Endodermal cell (in vitro differentiated cells): ENCODE measurements at places on chromosomes 7 and 10.

DNA sequence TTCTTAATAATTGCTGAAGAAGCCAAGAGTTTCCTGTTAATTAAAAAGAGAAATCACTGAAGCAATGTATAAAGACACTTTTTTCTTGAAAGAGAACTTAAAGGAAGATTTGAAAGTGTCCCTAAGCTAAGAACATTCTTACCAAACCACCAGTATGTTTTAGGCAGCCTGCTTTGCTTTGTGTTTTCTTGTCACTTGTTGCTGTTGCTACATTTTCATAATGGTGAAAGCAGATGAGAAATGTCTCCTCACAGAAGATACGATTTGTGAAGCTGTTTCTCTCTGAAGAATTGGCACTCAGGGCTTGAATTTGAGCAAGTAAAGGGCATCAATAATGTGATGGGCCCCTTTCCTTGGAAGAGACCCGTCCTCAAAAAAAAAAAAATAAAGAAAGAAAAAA, 30.9 kb downstream of the TCF7L2 start:
- no peak for DNase-seq

GRCh38 chr10:74483356-74483755, 332.3 kb downstream of the ADK start:
- DNase-seq, result no peak

GRCh38 chr7:142438235-142438922, 180.5 kb upstream of the PRSS58 start:
- DNase-seq, result peak; percentile 80

DNA sequence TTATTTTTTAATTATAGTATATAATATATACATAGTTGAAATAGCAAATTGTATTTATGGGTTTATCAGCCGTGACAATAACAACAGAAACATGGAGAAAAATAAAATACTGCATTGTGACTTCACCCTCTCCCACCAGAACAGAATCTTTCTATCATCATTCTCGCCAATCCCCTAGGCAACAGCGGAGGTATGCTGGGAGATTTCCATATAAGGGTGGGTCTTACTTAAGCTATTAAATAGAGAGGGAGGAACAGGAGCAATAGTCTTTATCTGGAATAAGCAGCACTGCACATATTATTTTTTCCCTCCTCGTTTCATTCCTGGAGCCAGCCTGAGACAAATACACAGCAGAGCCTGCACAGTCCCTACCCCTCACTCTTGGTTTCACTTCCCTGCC, 1214.9 kb downstream of the XPNPEP1 start:
- DNase-seq, result no peak

DNA sequence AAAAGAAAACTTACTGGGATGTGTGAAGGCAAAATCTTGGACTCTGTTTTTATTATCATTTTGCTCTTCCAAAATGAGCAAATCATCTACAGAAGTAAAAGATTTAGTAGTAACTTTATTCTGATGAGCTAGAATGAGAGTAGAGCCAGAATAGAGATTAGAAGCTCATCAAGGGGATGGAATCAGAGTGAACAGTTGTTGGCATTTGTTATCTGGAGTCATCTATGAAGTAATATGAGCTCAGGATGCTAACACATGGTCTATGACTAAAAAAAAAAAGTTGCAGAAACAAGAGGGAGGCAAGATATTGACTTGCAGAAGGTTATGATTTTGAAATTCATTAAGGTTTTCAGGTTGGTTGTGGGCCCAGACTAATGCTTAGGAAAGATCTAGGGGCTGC, 409.1 kb upstream of the ETV1 start:
- DNase-seq, result no peak

DNA sequence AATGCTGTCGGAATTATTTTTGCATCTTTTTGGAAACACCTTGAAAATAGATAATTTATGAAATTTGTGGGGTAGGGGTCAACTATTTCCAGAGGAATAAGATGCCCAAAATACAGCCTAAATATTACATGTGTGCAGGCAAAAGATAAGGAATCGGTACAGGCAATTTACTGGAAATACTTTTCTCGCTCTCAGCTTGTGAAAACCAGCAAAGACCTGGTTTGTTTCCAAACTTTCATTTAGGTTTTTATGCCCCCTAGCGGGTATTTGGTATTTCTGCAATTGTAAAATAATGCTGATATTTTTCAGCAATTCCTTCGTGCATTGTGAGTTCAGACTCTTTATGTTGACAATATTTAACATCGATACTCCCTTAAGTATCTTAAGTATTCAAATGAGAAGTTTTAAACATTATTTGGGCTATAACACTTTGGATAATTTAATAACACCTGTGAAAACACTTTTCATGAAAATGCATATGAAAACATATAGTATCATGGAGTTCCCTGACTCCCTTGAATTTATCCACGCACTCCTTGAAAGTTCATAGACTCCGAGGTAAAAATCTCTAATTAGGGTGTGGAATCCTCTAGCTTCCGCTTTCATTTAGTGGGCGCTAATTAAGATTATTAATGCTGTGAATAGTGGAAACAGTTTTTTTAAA, 132.4 kb downstream of the TSPAN12 start:
- DNase-seq, result no peak

DNA sequence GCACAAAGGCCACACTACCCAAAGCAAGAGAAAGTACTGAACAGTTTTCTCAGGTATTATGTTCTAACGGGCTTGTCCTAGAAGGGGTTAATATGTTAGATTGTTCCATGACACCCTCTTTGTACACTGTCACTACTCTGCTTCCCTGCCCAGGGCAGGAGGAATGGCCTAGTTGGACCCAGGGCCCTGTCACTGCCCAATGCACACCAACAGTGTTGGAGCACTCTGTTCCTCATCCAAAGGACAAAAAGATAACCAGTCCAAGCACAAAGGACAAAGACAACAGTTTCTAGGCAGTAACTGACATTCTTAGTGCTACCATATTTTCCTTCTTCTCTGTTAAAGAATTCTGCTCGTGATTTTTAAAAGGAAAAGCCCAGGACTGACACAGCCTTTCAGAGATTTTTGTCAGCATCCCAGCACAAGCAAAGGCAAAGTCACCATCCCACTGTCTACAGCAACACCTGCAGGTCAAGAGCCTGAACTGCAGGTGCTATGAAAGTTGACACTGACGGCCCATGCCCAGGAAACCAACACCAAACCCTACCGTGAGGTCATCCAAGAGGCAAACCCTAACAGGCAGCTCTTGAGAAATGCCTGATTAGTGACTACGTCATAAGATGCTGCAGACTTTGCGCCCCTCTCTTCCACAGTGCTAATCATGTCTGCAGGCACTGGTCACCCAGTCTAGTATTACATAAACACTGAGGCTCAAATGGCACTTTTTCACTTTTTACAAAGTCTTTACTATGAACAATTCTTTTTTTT, 13.2 kb downstream of the NUDCD3 start:
- peak; percentile 93 for DNase-seq

DNA sequence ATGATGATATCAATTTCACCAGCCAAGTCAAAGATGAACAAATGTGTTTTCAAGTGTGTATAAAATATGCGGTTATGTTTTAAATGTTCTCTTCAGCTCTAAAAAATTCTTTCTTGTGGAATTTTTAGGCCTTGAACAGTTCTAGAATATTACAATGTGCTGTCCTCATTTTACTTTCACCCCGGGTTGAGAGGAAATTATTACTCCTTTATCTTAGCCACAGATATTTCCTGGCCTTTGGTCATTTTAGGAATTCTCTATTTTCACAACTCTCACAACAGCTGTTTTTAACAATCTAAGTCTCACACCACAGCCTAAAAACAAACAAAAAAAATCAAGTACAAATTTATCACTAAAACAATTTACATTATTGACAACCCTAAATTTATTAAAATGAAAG, 112.2 kb upstream of the HGF start:
- DNase-seq, result no peak

DNA sequence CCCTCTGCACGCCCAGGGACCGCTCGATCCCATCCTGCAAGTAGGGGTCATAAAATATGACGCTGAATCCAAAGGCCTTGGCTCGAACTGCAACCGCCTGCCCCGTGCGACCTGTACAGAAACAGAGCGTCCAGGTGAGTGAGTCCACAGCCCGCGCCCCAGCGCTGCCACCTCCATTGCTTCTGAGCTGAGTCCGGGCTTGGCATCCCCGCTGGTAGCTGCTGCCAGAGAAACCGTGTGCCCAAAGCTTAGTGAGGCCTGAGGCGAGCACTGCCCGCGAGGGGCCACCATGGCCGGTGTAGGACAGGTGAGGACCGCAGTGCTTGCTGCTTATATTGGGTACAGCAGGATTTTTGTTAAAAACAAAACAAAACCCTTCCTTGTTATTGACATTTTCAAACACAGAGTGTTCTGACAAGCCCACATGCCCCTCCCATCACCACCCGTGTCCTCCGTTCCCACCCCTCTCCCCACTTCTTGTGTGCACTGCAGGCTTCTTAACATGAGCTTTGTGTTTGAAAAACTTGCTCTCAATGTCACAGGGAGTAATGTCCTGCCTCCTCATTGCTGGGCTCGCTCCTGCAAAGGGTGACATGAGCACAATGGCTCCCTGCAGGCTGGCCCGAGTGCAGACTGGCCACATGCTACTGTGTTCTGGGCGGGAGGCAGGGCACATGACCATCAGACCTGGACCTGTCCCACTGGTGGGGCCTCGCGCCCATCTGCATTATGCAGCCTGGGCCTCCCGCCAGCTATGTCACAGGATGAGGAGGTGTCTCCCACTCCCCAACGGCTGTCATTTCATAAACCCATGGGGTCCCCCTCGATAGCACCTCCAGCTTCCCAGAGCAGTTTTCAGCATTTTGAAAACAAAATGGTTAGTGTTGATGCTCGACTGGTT, 52.9 kb downstream of the ZRANB1 start:
- peak; percentile 39 for DNase-seq

DNA sequence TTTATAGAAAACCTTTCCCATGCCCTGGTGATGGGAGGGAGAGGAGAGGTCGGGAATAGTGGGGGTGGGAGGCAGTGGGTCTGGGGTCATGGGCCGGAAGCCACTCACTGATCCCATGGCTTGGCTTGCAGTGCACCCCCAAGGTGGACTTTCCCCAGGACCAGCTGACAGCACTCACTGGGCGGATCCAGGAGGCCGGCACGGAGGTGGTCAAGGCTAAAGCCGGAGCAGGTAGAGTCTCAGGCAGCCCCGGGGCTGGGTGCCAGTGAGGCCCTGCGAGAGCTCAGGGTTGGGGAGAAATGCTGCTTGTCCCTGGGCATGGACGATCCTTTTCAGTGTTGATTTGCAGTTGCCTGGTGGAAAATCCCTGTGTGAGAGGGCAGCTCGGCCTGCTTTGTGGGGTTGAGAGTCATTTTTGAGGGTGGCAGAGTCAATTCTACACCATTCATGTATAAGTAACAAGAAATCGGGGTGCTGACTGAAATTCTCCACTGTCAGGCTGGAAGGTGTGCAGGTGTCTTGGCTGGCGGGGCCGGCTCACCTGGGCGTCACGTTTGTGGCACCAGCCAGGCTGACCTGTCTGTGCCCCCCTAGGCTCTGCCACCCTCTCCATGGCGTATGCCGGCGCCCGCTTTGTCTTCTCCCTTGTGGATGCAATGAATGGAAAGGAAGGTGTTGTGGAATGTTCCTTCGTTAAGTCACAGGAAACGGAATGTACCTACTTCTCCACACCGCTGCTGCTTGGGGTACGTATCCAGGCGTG, 16.5 kb downstream of the MDH2 start:
- no peak for DNase-seq

DNA sequence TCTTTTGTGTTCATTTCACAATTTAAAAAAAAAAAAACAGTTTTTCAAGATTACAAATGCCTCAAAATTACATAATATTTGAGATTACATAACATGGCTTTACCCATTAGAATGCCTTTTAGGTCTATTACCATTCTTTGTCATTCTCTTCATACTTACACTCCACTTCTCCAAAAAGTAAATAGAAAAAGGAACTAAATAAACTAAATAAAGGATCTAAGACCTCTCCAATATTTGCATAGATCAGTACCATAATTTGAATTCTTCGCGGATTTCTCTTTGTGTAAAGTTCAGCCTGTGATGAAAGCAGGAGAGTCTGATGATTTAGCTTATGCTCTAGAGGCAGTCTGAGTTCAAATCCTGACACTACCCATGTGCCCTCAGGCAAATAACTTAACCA, 56.4 kb upstream of the C1GALT1 start:
- no peak for DNase-seq

DNA sequence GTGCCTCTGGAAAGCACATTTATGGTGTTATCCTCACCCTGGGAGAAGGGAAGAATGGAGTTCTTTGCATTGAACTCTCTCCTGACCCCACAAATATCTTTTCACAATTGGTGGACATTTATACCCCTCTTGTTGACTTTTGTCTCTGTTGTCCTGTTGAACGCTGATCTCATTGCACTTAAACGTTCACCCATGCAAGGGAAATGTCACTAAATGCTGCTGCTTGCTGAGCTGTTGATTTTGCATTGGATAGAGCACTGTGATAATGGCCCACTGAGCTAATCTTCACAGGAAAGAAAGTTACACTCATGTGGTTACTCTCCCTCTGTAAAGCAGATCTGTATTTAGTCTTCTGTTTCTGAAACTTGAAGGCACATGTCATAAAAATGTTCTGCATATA, 133.4 kb downstream of the FZD1 start:
- no peak for DNase-seq
